Lung (tissue), 17 donors: ENCODE measurements at places on chromosomes 13 and 19. TPM values are rescaled to one million over a fixed set of nuclear protein-coding genes. Genes with fewer than 3 reads are reported as not detected.

Gene GJA3
- 0.31 TPM for total RNA-seq

Gene RASAL3
- total RNA-seq: 4.6 TPM

Gene C19orf38
- total RNA-seq: 9.0 TPM

Gene EMC10
- 62.2 TPM for total RNA-seq

Gene ZAR1L
- total RNA-seq: not detected

Gene OVOL3
- total RNA-seq: not detected

Gene NOVA2
- total RNA-seq: 11.6 TPM

Gene KIR2DL1
- total RNA-seq: 0.46 TPM

Gene AP1M2
- total RNA-seq: 57.6 TPM

Gene LILRB5
- total RNA-seq: 5.8 TPM

Gene CEACAM1
- 9.4 TPM for total RNA-seq

Gene IPO5
- 84.8 TPM for total RNA-seq

Gene PEAK3
- total RNA-seq: 6.7 TPM

Gene DHDH
- 2.8 TPM for total RNA-seq

Gene ABHD8
- 23.0 TPM for total RNA-seq

Gene NR1H2
- 52.5 TPM for total RNA-seq

Gene TNNI3
- 4.4 TPM for total RNA-seq

Gene JUND
- total RNA-seq: 209 TPM

Gene CEACAM3
- 4.3 TPM for total RNA-seq

Gene NKPD1
- total RNA-seq: 0.06 TPM

Gene SPRYD7
- 14.3 TPM for total RNA-seq

Gene LILRA6
- 25.0 TPM for total RNA-seq

Gene POMP
- total RNA-seq: 63.7 TPM

Gene LIN37
- 4.4 TPM for total RNA-seq

Gene ARHGAP45
- 23.8 TPM for total RNA-seq

Gene PNMA8A
- 13.1 TPM for total RNA-seq

Gene PSG2
- not detected for total RNA-seq

Gene BIVM
- total RNA-seq: 38.4 TPM

Gene VRK3
- 48.0 TPM for total RNA-seq

Gene PLPPR3
- 14.1 TPM for total RNA-seq

Gene RASIP1
- total RNA-seq: 32.8 TPM

Gene CCDC70
- total RNA-seq: not detected

Gene SPTBN4
- total RNA-seq: 0.80 TPM

Gene IZUMO1
- 1.2 TPM for total RNA-seq

Gene LILRB2
- total RNA-seq: 44.7 TPM

Gene PSG3
- total RNA-seq: not detected

Gene FRY
- total RNA-seq: 68.1 TPM

Gene ADPRHL1
- total RNA-seq: 1.4 TPM

Gene RAB20
- 42.9 TPM for total RNA-seq

Gene CA11
- total RNA-seq: 0.88 TPM

Gene CILP2
- total RNA-seq: 0.31 TPM

Gene C19orf67
- total RNA-seq: 0.37 TPM

Gene PHF11
- 46.1 TPM for total RNA-seq

Gene GNG14
- not detected for total RNA-seq

Gene SGCG
- total RNA-seq: 5.5 TPM

Gene ANKRD24
- 1.1 TPM for total RNA-seq

Gene CLEC17A
- 2.3 TPM for total RNA-seq

Gene TMEM205
- total RNA-seq: 101 TPM

Gene ATP4A
- total RNA-seq: not detected

Gene RCBTB1
- 22.8 TPM for total RNA-seq
